ENCODE measurements at places on chromosomes 16 and 17. TPM values are rescaled to one million over a fixed set of nuclear protein-coding genes. Genes with fewer than 3 reads are reported as not detected.
A peak's percentile ranks its signal among the peaks of the same experiment; 100 is the strongest.

GRCh38 chr17:80612997-80613731, 68.5 kb downstream of the RPTOR start:
- DNase-seq: no peak

CFAP97D1 gene
- not detected for total RNA-seq

LRRC37A gene
- 6.5 TPM for total RNA-seq

DNA sequence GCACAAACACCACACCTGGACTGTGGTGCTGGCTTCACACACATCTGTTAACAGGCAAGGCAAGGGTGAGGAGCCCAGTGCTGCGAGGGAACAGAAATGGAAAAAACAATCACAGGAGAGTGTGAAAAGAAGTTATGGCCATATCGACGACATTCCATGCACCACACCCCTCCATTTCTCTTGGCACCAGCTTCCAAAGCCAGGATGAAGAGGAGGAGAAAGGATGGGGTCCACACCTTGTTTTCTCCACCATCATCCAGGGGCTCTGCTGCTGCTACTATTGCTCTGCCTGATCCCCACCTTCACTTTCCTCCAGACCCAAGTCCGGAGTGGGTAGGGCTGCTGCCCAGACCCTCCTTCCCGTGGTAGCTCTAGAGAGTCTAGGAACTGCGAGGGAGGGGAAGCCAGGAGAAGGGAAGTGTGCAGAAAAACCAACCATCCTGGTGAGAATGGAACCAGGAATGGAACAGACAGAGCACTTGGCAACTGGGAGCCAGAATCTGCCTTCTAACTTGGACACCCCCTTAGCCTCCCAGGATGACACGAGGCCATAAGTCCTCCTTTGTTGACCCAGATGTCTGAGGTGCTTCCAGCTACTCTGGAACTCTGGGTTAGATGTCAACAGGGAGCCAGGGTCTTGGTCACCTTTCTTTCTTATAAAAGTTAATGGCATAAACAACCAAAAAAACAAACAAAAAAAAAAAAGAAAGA, 1.2 kb upstream of the PROCA1 start:
- peak; percentile 16 for DNase-seq

DNA sequence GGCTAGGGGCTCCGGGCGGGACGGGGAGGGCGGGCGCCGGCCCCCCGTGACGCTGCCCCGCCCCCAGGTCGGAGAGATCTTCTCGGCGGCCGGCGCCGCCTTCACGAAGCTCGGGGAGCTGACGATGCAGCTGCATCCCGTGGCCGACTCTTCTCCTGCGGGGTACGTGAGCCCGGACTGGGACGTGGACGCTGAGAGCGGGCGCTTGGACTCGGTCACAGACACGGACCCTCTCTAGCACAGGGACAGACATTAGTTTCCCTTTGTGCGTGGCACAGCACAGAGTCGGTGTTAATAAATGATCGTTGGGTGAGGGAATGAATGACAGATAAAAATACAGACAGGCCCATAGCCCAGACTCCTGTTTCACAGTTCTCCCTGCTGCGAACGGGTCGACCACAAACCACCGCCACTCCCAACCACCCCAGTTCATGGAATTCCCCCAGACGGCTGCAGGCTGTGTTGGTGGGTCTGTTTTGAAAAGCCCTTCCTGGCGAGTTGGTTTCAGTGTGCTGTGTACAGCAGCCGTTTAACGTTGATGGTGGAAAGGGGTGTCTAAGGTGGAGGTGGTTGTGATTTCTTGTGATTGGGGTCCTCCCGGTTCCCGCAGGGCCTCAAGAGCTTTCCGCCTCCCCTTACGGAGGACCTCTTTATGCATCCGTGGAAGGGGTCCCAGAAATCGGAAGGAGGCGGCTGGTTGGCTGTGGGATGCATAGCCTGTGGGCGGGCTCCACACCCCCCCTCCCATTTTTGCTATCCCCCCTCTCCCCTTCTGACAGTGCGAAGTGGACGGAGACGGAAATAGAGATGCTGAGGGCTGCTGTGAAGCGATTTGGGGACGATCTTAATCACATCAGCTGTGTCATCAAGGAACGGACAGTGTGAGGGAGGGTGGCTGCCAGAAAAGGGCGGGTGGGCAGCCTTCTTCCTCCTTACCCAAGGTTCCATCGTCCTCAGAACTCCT, 2.9 kb downstream of the RNASEK start:
- DNase-seq: peak; percentile 65

DNA sequence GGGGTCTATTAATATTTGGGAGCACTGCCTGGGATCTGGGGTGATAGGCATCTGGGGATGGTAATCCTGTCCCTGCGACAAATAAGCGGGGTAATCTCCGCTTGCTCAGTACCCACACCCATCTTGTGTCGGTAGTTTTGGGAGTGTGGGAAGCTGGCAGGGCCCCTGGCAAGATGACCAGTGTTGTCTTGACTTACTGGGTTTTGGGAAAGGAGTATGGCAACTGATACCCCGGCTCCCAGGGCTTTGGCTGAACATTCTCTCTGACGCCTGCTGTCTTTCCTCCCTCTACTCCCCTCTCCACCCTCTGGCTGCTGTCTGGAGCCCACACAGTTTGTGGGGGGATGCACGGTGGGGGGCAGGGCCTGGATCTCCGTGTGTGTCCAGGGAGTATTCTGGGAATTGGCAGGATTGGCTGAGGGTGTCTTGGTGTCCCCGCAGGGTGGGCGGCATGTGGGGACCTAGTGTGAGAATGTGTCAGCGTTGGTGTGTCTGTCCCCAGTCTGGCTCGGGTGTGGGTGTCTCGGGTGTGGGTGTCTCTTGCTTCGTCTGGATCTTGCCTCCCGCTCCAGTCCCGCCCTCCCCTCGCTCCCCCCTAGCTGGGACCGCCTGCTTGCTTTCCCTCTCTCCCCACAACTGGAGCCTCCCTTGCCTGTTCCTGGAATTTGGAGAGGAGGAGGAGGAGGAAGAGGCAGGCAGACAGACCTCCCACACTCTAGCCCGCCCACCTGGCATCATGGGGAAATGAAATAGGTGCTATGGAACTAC, 12.0 kb downstream of the RARA start:
- DNase-seq: no peak

TPSG1 gene
- total RNA-seq: 61.3 TPM
